Fibroblast of skin of back (primary cell): ENCODE measurements at places on chromosomes 2 and 18.

GRCh38 chr18:52499016-52499415 lies 159.0 kb downstream of the DCC start:
- no peak for DNase-seq

DNA sequence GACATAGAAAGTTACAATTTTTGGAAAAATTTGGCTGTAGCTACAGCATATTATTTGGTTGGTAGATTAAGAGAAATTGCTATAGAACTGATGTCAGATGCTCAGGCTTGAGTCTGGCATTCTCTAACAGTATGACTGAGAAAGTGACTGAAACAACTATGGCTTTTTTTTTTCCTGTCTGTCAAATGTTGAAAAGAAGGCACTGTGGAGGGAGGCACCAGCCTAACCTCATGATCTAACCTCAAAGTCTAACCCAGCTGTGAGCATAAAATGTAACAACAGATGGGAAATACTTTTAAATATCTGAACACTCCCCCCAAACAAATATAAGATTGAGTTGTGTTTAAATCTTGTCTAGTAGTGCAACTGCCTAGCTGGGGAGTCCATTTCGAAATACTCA lies 629.1 kb downstream of the LRP1B start:
- DNase-seq, result no peak

DNA sequence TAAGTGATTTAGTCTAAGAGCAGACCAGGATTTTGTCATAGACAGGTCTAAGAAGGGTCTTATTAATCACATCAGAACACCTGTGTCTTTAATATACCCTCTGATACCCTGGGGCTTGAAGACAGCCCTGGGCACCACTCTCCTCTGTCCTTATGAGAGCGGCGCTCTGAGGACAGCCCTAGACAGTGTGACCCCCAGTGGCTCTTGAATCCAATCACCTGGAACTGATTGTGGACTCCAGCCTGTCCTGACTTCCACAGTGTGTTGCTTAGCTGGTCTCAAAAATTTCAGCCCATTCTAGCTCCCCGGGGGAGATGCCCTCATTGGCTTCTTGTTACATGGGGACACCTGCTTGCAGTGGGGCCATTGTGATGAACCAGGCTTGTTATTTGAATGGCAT lies 195.8 kb upstream of the SMAD2 start:
- DNase-seq, result no peak

DNA sequence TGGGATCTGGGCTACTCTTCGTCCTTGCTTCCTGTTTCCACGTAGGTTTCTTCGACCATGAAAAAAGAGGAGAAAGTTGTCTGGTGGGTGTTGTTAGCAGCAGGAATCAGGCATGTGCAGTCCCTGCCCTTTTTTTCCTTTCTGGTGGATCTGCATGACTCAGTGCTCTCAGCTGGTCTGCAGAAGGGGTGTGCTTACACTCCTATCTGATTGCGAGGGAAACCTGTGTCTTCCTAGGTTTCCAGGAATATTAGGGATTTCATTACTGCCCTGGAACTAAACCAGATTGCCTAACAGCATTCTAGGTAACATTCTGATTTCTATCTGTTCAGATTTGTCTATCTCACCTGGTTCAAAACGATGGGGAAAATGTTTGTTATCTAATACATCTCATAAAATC lies 174.3 kb downstream of the CCDC102B start:
- DNase-seq, result no peak

- DNase-seq, result no peak
Measured at GRCh38 chr2:236257136-236257535, 7.1 kb downstream of the ASB18 start.

- DNase-seq, result no peak
Measured at GRCh38 chr2:195649629-195650190, 7.3 kb upstream of the SLC39A10 start.
